Heart right ventricle (tissue), 16 donors: ENCODE measurements at places on chromosomes 2 and 18. TPM values are rescaled to one million over a fixed set of nuclear protein-coding genes. Genes with fewer than 3 reads are reported as not detected.

- H3K27me3 ChIP-seq, result no peaks in the 10 kb centered on the region
- H3K27ac ChIP-seq, result no peak overlapping the region
- no peak overlapping the region for H3K4me3 ChIP-seq
- no peaks in the 10 kb centered on the region for H3K4me1 ChIP-seq
These were observed 23.6 kb upstream of the SERPINE2 start for GRCh38 chr2:224062481-224063297.

DNA sequence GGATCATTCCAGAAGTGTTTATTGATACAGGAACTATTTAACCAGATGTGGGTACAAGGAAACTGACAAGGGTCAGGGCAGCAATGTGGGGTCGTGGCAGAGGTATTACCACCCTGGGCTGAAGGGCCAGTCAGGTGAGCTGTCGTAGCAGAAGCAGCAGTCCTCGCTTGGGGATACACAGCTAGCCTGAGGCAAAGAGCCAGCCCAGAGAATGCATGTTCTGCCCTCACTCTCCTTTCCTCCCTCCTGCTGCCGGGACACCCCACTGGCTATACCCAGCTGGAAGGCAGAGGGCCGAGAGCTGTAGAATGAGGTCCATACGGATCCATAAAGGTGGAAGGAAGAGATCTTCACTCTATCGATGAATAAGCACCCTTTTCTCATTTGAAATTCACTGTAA lies 32.2 kb upstream of the GBX2 start:
- no peaks in the 10 kb centered on the region for H3K27me3 ChIP-seq
- no peak for DNase-seq
- no peak overlapping the region for H3K27ac ChIP-seq

DNA sequence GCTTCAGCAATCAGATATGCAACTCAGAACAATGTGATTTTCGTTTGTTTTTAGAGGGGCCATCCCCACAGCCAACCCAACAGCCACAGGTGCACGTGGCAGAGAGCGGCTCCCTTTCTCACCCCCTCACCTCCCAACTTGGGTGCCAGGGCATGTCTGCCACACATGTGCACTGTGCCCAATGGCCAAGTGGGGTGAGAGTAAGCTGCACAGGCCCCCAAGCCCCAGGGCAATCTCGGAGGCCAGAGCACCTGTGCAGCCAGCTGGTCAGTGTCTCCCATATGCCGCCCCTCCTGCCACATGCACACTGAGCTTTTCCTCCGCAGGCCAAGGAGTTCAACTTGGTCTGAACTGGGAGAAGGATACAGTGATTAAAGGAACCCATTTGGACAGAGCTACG lies 1130.2 kb downstream of the DSC3 start:
- DNase-seq, result no peak
- H3K36me3 ChIP-seq, result no peaks in the 10 kb centered on the region
- H3K27me3 ChIP-seq, result no peaks in the 10 kb centered on the region
- H3K4me1 ChIP-seq, result no peaks in the 10 kb centered on the region

DNA sequence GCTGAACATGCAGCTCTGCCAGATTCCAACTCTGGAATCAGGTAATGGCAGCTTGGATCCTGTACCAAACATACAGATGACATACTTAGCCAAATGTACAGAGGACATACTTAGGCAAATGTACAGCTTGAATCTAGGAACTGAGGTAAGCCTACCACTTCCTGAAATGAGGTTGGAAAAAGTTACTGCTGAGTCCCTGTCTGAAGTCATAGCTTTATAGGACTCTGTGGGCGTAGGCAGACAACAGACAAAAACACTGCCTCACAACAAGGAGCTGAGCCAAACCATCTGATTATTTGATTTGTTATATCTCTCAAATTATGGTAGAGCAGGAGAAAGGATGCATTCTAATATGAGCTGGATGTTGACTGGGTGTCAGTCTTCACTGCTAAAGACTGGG lies 290.2 kb upstream of the TCF4 start:
- no peaks in the 10 kb centered on the region for H3K27me3 ChIP-seq
- no peak overlapping the region for H3K4me3 ChIP-seq
- DNase-seq, result no peak
- H3K27ac ChIP-seq, result peak overlapping the region; percentile 31

DNA sequence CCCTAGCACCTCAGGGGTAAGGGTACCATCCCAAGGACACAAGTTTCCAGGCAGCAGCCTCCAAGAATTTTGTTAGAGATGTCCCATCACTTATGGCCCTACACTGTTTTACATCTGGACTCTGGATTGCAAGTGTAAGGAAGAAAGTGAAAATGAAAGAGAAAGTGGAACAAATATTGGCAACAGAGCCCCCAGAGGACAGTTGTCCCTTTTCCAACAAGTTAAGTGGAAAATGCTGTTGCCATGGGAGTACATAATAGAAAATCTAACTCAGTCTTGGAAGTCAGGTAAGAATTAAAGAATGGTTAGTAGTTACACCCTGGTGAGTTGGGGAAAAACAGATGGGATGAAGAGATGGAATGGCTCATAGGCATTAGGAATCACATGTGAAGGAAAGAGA lies 50.6 kb downstream of the TTC21B start:
- H3K27me3 ChIP-seq, result no peaks in the 10 kb centered on the region
- H3K27ac ChIP-seq, result peak overlapping the region; percentile 17
- H3K36me3 ChIP-seq, result no peaks in the 10 kb centered on the region
- H3K4me1 ChIP-seq, result no peaks in the 10 kb centered on the region

- no peak overlapping the region for H3K27ac ChIP-seq
- H3K4me1 ChIP-seq, result no peaks in the 10 kb centered on the region
- no peaks in the 10 kb centered on the region for H3K27me3 ChIP-seq
- no peak for DNase-seq
These were observed 346.6 kb downstream of the CBLN2 start for GRCh38 chr18:72197591-72197990.

DNA sequence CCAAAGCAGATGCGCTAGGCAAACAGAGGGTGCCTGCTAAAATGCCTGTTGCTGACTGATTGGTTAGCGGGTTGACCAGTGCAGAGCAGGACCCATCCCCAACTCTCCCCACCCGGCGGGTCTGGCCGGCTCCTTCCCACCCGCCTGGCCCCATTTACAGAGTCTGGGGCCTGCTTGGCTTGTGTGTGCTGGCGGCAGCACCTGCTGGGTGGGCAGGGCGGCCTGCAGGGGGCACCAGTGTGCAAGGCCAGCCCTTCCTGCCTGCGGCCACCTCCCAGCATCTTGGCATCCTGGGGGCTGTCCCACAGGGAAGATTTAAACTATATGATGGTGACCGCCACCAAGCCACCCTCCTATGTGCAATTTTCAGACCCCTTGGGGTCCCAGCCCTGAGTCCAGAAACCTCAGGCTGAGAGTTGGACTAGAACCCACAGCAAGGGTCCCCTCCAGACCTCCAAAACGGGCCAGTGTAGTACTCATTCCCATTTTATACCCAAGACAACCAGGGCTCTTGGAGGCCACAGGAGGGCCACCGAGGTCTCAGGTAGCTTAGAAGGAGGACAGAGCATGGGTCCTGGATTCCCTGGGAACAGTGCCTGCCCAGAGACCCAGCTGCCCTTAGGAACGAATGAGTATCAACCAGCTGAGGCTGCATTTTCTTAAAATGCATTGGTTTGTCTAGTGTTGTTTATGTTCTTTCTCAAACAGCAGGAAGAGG lies 173.6 kb downstream of the SMAD7 start:
- H3K4me1 ChIP-seq, result peaks cover 54% of the 10 kb centered on the region
- no peak overlapping the region for H3K4me3 ChIP-seq
- H3K27ac ChIP-seq, result peak overlapping the region; percentile 91
- no peaks in the 10 kb centered on the region for H3K27me3 ChIP-seq
- H3K36me3 ChIP-seq, result no peaks in the 10 kb centered on the region

DNA sequence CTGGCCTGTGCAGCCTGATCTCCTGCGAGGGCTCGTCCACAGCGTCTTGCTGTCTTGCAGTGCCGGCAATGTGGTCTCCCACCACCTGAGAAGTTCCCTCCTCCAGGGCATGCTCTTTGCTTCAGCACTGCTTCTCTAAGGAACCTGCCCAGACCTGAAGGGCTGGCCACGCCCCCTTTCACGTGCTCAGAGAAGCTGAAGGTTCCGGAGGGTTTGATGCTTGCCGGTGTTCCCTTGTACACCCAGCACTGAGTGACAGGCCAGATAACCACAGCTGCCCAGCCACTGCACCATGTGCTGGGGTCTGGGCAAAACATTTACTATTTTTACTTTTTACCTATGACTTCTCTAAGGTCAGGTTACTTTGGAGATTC lies 1.7 kb upstream of the POLR2D start:
- no peaks in the 10 kb centered on the region for H3K36me3 ChIP-seq
- DNase-seq, result no peak
- no peak overlapping the region for H3K4me3 ChIP-seq
- H3K4me1 ChIP-seq, result peaks cover 56% of the 10 kb centered on the region
- H3K27ac ChIP-seq, result peak overlapping the region; percentile 35
- H3K27me3 ChIP-seq, result no peaks in the 10 kb centered on the region

DNA sequence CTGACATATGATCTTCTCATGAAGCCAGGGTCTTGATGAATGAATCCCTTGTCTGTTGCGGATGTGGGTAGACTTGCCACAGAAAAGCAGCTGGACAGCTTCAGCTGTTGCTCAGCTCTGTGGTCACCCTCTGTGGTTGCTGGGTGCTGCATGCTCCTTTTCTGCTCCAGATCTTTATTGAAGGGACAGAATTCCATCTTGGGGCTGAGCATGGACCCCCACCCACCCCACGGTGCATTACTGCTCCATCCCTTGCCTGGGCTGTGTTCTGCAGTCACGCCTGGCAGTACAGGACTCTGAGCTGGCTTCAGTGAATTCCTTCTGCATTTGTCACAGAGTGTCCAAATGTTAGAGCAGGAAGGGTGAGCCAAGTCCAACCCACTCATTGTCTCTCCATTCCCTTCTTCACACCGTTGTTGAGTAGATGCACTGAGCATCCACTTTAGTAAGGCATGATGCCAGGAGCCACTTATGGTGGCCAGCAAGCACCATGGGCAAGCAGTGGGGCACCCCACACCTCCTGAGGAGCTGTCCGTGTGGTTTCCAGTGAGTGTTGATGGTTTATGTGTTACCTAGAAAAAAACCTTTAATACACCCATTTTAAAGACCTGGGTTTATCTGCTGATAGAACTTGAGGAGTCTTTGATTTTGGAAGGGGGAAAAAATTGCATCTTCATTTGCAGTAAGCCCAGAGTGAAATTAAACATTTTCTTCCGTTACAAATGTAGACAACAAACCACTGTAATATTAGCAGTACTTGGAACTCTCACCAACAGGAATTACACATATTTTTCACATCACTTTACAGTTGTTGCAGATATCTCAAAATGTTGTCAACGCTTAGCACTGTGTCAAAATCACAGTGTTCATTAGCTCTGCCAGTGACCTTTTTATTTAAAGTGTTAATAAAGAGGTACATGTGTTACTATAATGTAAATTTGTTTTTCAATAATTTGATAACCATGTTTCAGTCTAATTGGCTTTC lies 14.7 kb upstream of the ITGB6 start:
- H3K27me3 ChIP-seq, result no peaks in the 10 kb centered on the region
- H3K4me3 ChIP-seq, result no peak overlapping the region
- H3K36me3 ChIP-seq, result no peaks in the 10 kb centered on the region
- H3K4me1 ChIP-seq, result peaks cover 10% of the 10 kb centered on the region

GRCh38 chr2:158781353-158781961 lies 13.7 kb upstream of the DAPL1 start:
- H3K4me1 ChIP-seq, result peaks cover 3% of the 10 kb centered on the region
- H3K36me3 ChIP-seq, result no peaks in the 10 kb centered on the region
- H3K4me3 ChIP-seq, result no peak overlapping the region
- no peak overlapping the region for H3K27ac ChIP-seq

GRCh38 chr2:135063210-135063609 lies 11.1 kb downstream of the RAB3GAP1 start:
- no peaks in the 10 kb centered on the region for H3K27me3 ChIP-seq
- no peak for DNase-seq

GRCh38 chr2:238851761-238852160 lies 3.9 kb downstream of the TWIST2 start:
- H3K27me3 ChIP-seq, result peaks cover 49% of the 10 kb centered on the region
- no peaks in the 10 kb centered on the region for H3K36me3 ChIP-seq
- H3K4me3 ChIP-seq, result no peak overlapping the region
- no peak for DNase-seq

GRCh38 chr18:55996717-55997116 lies 408.7 kb upstream of the TCF4 start:
- peaks cover 20% of the 10 kb centered on the region for H3K4me1 ChIP-seq
- no peaks in the 10 kb centered on the region for H3K27me3 ChIP-seq
- no peak for DNase-seq
- no peaks in the 10 kb centered on the region for H3K36me3 ChIP-seq
- no peak overlapping the region for H3K4me3 ChIP-seq

DNA sequence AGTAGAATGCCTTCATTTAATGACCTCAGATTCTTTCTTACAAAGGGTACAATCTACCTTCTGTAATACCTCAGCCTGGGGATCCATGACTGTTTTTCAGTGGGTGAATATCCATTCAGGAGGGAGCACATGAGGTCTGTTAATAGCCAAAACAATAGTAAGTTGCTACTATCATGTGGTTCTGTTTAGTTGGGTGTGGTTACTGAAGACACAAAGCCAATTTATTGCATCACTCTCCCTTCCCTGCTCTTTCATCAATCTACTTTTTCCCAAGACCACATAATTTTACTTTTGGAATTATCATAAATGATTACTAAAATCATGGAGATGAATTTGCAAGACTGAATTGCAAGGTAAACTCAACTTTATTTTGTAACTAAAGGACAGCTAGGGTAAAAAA lies 254.2 kb downstream of the GALNT13 start:
- no peaks in the 10 kb centered on the region for H3K27me3 ChIP-seq
- H3K36me3 ChIP-seq, result no peaks in the 10 kb centered on the region
- no peaks in the 10 kb centered on the region for H3K4me1 ChIP-seq

DNA sequence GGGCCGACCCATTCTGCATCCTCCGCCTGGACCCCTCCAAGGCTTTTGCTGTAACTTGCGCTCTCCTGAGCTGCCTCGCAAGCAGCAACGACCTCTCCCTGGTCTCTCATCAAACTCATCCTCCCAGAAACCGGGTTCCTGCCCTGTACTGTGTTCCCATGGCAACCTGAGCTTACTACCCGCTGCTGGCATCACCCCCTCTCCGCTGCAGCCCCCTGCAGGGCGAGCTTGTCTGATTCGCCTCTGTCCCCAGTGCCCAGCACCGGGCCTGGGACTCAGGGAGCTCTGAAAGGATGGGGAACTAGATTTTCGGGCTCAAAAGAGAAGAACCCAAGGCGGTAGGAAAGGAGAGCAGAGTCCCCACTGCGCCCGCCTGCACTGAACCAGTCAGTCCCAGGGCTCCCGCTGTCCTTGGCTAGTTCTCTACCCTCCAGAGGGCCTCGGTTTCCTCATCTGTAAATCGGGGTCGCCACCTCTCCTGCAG lies 463 bp downstream of the HS1BP3 start:
- no peak for DNase-seq
- H3K27ac ChIP-seq, result peak overlapping the region; percentile 94
- peaks cover 38% of the 10 kb centered on the region for H3K4me1 ChIP-seq
- peak overlapping the region; percentile 75 for H3K4me3 ChIP-seq

- no peak overlapping the region for H3K4me3 ChIP-seq
- DNase-seq, result no peak
- peaks cover 57% of the 10 kb centered on the region for H3K4me1 ChIP-seq
- H3K27ac ChIP-seq, result no peak overlapping the region
These were observed 25.4 kb downstream of the CD8A start for GRCh38 chr2:86765310-86765695.

UGT1A3 gene
- total RNA-seq, result not detected

KCNG2 gene
- total RNA-seq, result not detected

DUSP2 gene
- 0.61 TPM for total RNA-seq

RND3 gene
- 45.8 TPM for total RNA-seq

IMPA2 gene
- 26.6 TPM for total RNA-seq

RTP5 gene
- total RNA-seq, result not detected

AOX1 gene
- total RNA-seq, result 2.4 TPM

PPP1R1C gene
- 23.7 TPM for total RNA-seq

PLB1 gene
- 1.6 TPM for total RNA-seq

UGT1A8 gene
- not detected for total RNA-seq

TLX2 gene
- total RNA-seq, result not detected

CHRND gene
- total RNA-seq, result not detected

PLEKHB2 gene
- 24.7 TPM for total RNA-seq

TMEM18 gene
- 12.7 TPM for total RNA-seq
